H1 (cell line): ENCODE measurements at places on chromosomes 2 and 18. TPM values are rescaled to one million over a fixed set of nuclear protein-coding genes. Genes with fewer than 3 reads are reported as not detected.

The DSG1 gene
- total RNA-seq = 0.06 TPM in 1 of 2 replicates, not detected in the other

The CDH7 gene
- 1.3 and 1.5 TPM in 2 replicates for total RNA-seq

The MC4R gene
- not detected in 2 replicates for total RNA-seq

The DPY30 gene
- 150 and 157 TPM in 2 replicates for total RNA-seq

The FBXO41 gene
- 13.5 and 14.3 TPM in 2 replicates for total RNA-seq

The IL36B gene
- total RNA-seq = not detected in 2 replicates

The CMPK2 gene
- total RNA-seq = 0.28 and 0.31 TPM in 2 replicates

The REG3G gene
- total RNA-seq = not detected in 2 replicates

The MZT2B gene
- 151 and 167 TPM in 2 replicates for total RNA-seq

The ADRA2B gene
- 6.5 and 6.6 TPM in 2 replicates for total RNA-seq

The DCC gene
- total RNA-seq = 1.1 and 1.4 TPM in 2 replicates

The UCN gene
- total RNA-seq = not detected in 2 replicates

The TDRD15 gene
- total RNA-seq = not detected in 2 replicates

The MAL gene
- total RNA-seq = not detected in 2 replicates

The PXDN gene
- total RNA-seq = 131 and 141 TPM in 2 replicates

The LINC00305 gene
- total RNA-seq = not detected in 2 replicates

The KRTCAP3 gene
- 50.1 and 55.4 TPM in 2 replicates for total RNA-seq

The MEP1B gene
- not detected in 2 replicates for total RNA-seq

The C2orf92 gene
- total RNA-seq = 3.7 and 5.2 TPM in 2 replicates

The CHRND gene
- total RNA-seq = not detected in 2 replicates

The FBXO48 gene
- total RNA-seq = 1.1 TPM in 2 replicates

The ZSWIM2 gene
- total RNA-seq = not detected in 2 replicates

The RTP5 gene
- not detected in 2 replicates for total RNA-seq

The ANKRD30BL gene
- total RNA-seq = not detected in 2 replicates

The SCN3A gene
- not detected in 2 replicates for total RNA-seq

The GKN2 gene
- not detected in 2 replicates for total RNA-seq

The RAB17 gene
- 83.4 and 83.8 TPM in 2 replicates for total RNA-seq

The ADNP2 gene
- total RNA-seq = 61.1 and 61.6 TPM in 2 replicates

The APCDD1 gene
- total RNA-seq = 2.6 and 3.0 TPM in 2 replicates

The TUBB8B gene
- total RNA-seq = 0.36 and 0.60 TPM in 2 replicates

The NYAP2 gene
- total RNA-seq = not detected in 2 replicates

The RPRD1A gene
- 102 and 106 TPM in 2 replicates for total RNA-seq

The RFTN2 gene
- total RNA-seq = 1.2 and 2.4 TPM in 2 replicates

The SOCS6 gene
- total RNA-seq = 20.7 and 22.9 TPM in 2 replicates
